ENCODE measurements at places on chromosomes 6 and 20.

- ATAC-seq = no peak
These were observed 39.5 kb upstream of the CHRNA4 start for GRCh38 chr20:63400486-63401210.

- no peak for ATAC-seq
These were observed 813.7 kb downstream of the KIF16B start for GRCh38 chr20:15759594-15759993.

GRCh38 chr20:43925215-43925614 lies 10.6 kb downstream of the TOX2 start:
- no peak for ATAC-seq

GRCh38 chr20:63739130-63740069 lies at the start of gene SLC2A4RG:
Gene SLC2A4RG (plus strand): TSS chr20:63739776. CDS start chr20:63739913, 137 bp downstream.
- peak; percentile 64 for ATAC-seq
